ENCODE measurements at places on chromosomes 6 and 20.

- no peak for DNase-seq
These were observed 73.8 kb downstream of the HUS1B start for GRCh38 chr6:583116-583515.

GRCh38 chr20:18904192-18904591 is 90.6 kb downstream of the SCP2D1 start:
- DNase-seq = no peak

DNA sequence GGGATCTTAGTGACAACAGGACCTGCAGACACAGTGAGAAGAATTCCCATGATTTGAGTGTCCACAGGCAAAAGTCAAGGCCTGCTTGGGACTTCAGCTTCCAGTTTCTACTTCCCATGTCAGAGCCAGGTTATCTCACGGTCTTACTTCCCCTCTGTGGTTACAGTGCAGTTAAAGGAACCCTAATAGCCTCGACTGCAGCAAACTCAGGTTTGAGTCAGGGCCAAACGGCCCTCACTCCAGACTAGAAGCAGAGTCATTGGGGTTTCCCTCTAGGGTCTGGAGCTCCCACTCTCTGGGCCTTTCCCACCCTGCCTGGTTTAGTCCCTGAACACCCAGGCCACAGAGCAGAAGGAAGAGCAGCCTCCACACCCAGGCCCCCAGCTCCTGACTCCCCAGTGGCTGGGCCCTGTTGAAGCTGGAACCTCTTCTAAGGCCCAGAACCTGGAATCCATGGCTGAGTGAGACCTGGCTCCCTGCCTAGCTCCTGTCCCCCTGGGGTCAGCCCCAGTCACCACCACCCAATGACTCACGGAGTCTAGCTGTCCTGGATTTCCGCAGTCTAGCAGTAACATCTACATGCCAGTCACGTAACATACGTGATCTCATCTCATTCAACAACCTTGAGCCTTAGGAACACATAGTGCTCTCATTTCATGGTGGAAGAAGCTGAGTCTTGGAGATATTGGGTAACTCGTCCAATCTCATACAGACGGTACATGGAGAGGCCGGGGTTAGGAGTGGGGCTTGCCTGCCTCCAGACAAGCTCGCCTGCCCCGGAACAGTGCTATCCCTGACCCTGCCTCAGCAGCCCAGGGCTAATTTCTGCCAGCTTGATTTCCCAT is 9.2 kb upstream of the GHRH start:
- no peak for DNase-seq

- DNase-seq = no peak
These were observed 396.0 kb upstream of the BTBD3 start for GRCh38 chr20:11521476-11522365.

GRCh38 chr20:53622247-53623133 is 28.9 kb upstream of the ZNF217 start:
- DNase-seq = no peak

DNA sequence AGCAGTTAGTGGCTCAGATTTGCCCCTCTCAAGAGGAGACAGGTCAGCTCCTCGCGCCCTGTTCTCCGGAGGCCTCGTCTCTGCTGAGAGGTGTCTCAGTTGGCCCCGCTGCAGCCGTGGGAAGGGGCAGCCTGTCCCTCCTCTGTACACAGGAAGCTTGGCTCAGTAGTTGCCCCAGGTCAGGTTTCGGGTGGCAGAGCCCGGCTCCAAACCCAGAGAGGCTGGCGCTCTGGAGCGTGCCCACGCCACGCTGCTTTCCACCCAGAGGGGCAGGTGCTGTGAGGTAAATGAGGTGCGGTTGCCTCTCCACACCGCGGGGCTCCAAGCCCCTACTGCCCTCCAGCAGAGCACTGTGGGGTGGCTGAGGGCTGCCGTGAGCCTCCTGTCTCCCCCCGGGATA is 16.0 kb downstream of the DYNLT1 start:
- no peak for DNase-seq

GRCh38 chr6:136415351-136416007 is 125.8 kb upstream of the BCLAF1 start:
- DNase-seq = no peak

DNA sequence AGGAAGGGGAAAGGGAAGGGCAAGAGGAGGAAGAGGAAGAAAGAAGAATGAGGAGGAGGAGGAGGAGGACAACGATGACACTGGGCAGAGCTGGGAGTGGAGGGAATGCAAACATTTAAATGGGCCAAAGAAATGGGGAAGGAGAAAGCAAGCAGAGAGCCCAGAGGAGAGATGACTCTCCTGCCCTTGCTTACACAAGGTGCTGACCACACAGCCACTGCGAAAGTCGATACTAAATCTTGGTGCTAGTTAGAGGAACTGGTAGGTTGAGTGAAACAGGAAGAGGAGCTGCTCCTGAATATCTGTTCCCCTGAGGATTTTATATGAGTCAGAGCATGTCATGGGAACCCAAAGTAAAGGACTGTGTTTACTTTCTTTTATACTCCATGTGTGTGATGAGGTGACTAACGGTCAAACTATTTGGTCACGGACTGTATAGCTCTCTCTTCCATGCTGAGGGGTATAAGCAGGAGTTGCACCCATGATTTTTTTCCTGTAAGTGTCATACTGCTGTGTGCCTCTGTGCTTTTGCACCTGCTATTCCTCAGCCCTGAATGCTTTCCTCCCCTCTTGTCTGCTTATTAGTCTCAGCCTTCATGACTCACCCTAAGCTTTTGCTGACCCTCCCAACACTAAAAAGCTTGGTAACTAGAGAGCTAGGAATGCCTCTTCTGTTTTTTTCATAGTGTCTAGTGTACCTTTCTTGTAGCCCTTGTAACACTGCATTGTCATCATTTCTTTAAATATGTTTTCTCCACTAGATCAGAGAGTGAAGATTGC is 9.5 kb upstream of the PAQR8 start:
- peak; percentile 70 for DNase-seq

GRCh38 chr6:151071295-151071694 is 168.5 kb upstream of the AKAP12 start:
- DNase-seq = no peak

GRCh38 chr20:17565169-17565845 is 4.6 kb upstream of the DSTN start:
- no peak for DNase-seq

- DNase-seq = peak; percentile 41
These were observed 158.8 kb downstream of the NKAIN2 start for GRCh38 chr6:123962508-123962907.

- no peak for DNase-seq
These were observed 242.7 kb downstream of the CLIC5 start for GRCh38 chr6:45772886-45773495.

DNA sequence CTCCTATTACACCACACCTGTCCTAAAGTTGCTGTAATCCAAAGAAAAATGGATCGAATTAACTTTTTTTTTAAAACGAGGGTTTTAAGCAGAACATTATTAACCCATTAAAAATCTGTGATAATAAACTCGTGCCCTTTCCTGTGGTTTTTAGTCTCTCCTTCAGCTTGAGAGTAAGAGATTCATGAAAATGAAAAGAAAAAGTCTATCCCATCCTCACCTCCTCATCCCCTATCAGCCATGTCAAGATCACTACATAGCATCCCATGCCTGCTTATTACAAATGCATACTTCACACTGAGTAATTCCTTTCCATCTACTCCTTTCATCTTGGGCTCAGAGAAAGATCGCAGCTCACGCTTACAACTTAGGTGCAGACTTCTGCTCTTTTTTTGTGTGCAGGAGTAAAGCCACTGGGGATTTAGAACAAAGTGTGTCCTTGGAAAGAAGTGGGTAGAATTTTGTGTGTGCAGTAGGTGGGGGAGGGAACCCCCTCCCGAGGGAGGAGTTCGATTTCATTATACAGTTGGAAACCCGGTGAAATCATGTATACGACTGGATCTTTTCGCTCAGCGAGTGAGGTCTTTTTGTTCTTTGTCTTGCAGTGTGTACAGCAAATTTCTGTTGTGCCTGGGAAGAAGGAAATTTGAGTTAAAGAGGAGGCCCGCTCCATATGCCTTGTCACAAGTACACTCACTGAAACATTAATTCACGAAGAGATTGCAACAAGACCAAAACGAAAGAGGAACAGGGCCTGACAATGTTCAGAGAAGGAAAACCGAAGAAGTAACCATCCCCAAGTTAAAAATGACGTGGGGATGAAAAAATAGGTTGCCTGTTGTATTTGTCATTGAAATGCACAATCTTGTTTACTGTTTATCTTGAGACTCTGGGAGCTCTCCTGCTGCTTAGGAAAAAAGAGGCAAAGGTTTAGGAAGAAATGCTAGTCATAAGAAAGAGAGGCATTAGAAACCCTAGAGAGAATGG is 146.5 kb upstream of the ZNF217 start:
- DNase-seq = peak; percentile 30

- no peak for DNase-seq
These were observed 218.6 kb upstream of the ZFP64 start for GRCh38 chr20:52410182-52410647.

- DNase-seq = no peak
These were observed 42.1 kb downstream of the ANKRD6 start for GRCh38 chr6:89475101-89475500.

- no peak for DNase-seq
These were observed 8.4 kb downstream of the ADAM33 start for GRCh38 chr20:3673221-3674070.

- peak; percentile 83 for DNase-seq
These were observed 125.8 kb downstream of the MCHR2 start for GRCh38 chr6:99868074-99868702.

DNA sequence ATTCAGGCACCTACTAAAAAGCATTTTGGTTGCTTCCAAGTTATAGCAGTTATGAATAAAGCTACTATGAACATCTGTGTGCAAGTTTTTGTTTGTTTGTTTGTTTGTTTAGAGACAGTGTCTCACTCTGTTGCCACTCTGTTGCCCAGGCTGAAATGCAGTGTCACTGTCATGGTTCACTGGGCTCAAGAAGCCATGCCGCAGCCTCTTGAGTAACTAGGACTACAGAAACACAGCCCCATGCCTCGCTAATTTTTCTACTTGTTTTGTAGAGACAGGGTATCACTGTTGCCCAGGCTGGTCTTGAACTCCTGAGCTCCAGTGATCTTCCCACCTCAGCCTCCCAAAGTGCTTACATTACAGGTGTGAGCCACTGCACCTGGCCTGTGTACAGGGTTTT is 795.9 kb downstream of the EPHA7 start:
- no peak for DNase-seq

DNA sequence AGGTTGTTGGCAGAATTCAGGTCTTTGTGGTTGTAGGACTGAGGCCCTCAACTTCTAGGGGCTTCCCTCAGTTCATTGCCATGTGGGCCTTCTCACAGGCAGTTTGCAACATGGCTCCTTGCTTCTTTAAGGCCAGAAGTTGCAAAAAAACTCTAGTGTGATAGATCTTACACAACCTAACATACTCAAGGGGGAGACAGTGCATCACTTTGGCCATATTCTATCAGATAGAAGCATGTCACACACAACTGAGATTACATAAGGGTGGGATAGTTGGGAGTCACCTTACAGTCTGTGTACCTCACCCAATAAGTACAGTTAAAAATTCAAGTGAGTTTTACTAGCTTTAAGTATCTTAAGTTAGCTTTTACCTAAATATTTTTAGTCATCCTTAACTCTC is 1.6 kb downstream of the SIRPD start:
- DNase-seq = no peak

GRCh38 chr20:49398401-49399144 is 83.9 kb downstream of the KCNB1 start:
- no peak for DNase-seq

DNA sequence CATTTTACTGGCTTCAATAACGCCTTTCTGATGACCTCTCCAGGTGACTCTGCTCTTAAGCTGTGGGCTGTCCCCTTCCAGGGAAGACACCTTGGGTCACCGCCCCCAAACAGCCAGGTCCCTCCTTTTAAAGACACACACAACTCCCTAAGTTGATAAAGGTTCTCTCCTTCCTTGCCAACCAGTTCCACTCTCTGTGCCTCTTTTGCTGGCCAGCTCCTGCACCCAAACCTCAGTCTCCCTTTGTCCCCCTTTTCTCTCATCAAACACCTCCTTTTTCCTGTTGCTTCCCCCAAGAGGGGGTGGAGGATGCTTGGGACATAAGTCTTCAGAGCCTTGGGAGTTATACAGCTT is 1.0 kb downstream of the NCOA6 start:
- peak; percentile 87 for DNase-seq

DNA sequence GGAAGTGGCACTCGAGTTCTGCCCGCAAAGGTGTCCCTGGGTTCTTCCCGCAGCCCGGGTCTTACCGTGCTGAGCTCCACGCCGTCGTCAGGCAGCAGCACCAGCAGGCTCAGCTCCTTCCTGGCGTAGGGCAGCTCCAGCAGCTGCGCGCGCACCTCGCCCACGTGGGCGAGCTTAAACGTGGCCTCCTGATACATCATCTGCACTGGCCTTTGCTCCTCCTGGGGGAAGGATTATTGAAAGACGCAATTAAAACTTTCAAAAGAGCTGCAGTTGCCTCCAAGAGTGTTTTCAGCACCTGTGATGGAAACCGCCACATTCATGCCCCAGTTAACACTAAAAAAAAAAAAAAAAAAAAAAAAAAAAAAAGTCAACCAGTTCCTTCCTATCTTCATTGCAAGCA is 11.3 kb downstream of the SERPINB9 start:
- no peak for DNase-seq

GRCh38 chr6:125262016-125263013 is 39.5 kb downstream of the HDDC2 start:
- no peak for DNase-seq

GRCh38 chr20:57610261-57610952 is 9.8 kb downstream of the ZBP1 start:
- DNase-seq = no peak

GRCh38 chr6:74623027-74623426 is 582.8 kb downstream of the COL12A1 start:
- no peak for DNase-seq

DNA sequence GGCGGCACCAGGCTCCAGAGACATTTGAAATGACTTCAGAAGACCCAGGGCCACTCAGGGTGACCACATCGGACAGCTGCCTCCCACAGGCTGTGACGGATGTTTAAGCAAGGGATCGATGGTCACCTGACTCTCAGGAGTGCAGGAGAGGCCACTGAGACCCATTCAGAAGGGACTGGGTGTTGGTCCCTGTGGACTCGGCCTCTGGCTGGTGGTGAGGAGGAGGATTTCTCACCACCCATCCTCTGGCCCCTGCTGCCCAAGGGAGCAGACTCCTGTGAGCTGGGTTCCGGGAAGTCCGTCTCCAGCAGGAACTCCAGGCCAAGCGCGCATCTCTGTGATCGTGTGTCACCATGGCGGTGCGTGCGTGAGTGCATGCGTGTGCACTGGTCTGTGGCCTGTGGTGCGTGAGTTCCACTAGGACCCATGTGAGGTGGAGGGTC is 25.5 kb downstream of the NPEPL1 start:
- no peak for DNase-seq

GRCh38 chr20:50911716-50912115 is 19.5 kb downstream of the ADNP start:
- no peak for DNase-seq

GRCh38 chr20:40978761-40979160 is 49.9 kb upstream of the TOP1 start:
- no peak for DNase-seq
